ENCODE measurements at places on chromosomes 4 and X.

DNA sequence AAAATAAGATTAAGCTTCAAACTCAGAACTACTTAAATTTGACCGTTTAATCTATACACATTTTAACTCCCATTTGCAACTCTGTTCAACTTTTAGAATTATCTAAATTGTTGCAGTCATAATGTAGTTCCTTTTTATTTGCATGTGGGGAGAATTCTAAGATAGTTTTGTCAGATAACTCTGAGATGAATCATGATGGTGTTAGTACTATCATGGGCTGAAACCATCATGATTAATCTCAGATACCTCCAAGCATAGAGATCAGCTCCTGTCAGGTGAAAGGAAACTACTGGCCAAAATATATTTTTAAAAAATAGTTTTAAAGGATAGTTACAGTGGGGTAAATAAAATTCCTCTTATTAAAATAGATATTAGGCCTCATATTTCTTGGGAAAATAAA, 39.0 kb downstream of the FBXO8 start:
- DNase-seq: peak; percentile 22

DNA sequence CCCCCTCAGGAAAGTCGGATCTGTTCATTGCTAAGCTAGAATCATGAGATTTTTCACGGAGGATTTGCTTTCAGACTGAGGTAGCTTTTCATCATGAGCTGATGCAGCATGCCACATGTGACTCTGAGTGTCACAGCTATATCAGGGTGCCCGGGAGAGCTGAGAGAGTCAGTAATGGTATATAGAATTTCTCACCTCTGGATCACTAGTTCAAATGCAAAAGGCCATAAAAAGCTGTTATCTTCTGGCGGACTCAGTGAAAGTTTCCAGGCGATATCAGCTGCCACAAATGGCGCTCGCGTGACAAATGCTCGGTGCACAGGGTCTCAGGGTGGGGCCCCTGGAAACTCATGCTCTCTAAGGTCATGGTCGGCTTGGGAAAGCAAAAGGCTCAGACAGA, 150.1 kb downstream of the DHX15 start:
- DNase-seq: no peak

DNA sequence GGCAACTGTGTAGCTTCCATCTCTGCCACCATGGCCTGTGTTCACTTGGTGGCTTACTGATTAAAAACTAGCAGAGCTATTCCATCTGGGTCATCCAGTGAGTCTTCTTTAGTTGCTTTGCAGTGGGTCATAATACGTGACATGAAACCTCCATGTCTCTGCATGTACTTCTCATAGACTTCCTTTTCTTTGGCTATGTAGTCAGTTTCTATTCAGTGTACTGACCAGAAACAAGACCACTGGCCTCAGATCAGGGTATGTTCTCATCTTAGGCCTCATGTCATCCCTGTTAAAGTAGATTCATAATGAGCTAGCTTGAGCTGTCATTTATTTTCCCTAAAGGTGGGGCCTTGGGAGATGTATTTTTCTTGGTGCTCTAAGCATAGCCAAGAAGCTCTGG, 195.2 kb downstream of the CCNG2 start:
- DNase-seq: no peak

DNA sequence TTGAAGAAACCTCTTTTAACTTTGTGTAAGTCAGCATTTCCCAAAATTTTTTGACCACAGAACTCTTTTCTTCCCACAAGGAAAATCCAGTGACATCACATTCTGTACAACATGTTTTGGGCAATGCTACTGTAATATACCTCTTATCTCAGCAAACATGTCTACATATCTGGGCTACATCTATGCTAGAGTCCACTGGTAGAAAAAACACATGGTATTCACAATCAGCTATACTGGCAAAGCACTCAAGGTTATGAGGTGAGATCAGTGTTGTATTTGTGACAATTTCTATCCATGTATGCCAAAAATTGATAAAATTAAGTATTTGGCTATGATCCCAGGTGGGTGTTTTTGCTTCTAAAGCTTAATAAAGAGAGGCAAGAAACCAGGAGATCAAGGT, 98.0 kb downstream of the ATP11C start:
- no peak for DNase-seq

GRCh38 chr4:896216-896615, 35.9 kb downstream of the GAK start:
- no peak for DNase-seq

- DNase-seq: no peak
These were observed 1.7 kb downstream of the DOCK11 start for GRCh38 chrX:118497180-118497818.

GRCh38 chr4:94813221-94813620, 55.5 kb downstream of the BMPR1B start:
- DNase-seq: no peak

DNA sequence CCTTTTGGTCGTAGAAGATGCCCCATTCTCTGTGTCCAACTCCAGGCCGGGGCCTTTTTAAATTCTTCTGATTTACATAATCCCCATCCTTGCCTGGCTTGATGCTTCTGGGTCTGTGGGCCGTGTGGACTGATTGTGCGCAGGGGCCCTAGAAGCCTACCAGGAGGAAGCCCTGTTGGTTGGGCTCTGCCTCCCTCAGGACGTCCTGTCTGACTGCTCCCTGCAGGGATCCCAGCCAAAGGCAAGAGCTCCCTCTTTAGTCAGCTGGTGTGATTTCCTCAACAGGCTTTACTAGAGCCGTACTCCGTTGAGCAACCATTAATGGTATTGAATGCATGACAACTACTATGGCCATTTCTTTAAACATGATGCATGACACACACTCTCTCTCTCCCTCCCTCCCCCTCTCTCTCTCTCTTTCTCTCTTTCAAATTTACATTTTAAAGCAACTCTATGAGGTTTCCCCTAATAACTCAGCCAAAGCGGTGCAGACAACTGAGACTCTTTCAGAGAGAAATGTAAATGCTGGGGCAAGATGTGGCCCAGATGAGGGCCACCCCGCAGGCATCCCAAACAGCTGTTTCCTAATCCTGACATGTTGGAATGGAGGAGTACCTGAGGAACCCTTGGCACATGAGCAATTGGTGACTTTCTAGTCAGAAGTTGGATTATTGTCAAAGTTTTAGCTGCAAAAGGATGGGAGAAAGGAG, 117.3 kb downstream of the DRD5 start:
- no peak for DNase-seq

DNA sequence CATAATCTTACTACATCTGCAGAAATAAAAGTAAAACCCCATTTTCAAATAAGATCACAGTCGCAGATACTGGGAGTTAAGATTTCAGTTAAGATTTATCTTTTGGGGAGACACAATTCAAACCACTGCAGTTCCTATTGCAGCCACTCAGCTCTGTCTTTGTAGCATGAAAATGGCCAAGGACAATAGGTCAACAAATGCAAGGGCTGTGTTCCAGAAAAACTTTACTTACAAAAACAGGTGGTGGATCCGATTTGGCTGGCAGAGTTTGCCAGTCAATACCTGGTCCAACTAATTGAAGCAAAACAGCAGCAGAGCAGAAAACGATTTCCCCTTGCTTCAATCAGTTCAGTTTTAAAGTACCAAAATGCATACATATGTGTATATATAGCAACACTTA, 77.4 kb downstream of the TENM3 start:
- DNase-seq: no peak

- no peak for DNase-seq
These were observed 19.9 kb upstream of the TXK start for GRCh38 chr4:48153791-48154550.

- DNase-seq: no peak
These were observed 213.7 kb upstream of the PPARGC1A start for GRCh38 chr4:24103434-24104157.

DNA sequence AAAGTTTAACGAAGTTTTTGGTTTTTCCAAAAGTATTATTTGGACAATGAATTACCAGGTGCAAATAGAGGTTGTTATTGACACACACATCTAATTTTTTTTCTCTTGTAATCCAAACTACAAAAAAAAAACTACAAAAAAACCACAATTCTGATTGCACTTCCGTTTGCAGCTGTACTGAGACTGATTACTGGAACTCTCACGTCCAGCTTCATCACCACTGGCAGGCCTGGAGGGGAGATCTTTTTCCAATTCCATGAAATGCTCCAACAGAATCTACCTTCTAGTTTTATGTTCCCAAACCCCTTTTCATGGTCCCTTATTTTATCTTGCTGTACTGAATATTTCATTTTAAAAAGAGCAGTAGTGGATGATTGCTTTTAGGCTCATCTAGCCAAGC, 1118.3 kb downstream of the C4orf33 start:
- no peak for DNase-seq

DNA sequence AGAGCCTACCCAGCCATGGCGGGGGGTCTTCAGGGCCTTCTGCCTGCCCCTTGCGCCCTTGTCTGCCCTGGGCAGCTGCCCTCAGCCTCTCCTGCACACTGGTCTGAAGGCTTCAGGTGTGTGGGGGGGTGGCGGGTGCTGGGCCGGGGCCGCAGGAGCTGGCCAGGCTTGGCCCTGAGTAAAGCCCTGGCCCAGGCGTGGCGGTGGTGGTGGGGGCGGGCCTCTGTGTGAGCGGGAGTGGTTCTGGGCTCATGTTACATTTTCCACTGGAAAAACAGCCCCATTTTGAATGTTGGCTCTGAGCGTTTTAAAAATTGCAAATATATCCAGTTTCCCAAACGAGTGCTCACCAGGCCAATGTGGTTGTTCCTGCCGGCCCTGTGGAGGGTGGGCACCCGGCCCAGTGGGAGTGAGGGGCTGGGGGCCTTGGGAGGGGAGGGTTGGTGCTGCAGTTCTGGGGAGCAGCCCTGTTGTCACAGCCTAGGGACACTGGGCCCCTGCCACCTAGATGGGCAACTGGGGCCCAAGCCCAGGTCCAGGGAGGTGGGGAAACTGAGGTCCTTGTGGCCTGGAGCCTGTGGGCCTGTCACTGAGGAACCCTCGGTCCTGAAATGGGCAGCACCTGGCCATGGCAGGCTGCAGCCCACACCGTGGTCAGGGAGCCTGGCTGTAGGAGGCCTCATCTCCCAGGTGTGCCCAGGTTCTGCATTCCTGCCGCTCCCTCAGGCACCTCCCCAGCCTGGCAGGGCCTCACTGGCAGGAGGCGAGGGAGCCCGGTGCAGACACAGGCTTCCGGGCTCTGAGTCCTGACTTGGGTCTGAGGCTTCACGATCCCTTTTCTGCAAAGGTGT, 28.3 kb downstream of the FGFRL1 start:
- peak; percentile 9 for DNase-seq

GRCh38 chrX:71439420-71439819, 73.3 kb downstream of the TAF1 start:
- DNase-seq: no peak

DNA sequence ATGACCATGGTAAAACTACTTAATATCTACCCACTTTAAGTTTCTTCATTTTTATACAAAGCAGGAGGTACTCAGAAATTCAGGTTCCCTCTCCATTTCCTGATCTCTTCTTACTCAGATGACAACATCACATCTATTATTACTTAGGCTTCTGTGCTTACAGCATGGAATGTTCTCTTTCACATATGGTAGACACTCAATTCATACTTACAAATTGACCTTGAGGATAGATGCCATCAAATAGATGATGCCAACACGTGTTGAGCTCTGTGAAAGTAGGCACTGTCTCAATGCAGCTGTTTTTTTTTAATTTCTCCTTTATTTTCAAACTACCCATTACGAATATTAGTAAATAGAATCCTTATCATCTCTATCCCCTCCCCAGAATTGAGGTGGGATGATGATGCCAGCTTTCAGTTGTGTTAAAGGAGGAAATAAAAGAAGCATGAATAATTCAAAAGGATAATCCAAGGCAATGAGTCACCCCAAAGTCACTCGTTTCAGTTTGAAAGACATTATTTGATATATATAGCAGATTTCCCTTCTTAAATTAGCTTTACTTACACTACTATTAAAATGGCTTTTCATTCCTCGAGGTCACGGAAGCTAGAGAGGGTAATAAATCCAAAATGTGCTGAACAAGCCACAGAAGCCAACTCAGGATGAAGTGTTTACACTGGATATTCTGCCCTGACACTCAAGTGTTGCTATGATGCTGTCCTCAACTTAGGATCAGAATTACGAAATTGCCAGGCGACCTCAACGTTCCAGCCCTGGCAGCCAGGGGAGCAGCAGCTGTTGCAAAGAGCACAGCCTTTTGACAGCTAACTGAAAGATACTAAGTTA, 124.2 kb upstream of the EOLA2 start:
- peak; percentile 85 for DNase-seq

- no peak for DNase-seq
These were observed 286.9 kb downstream of the PACRGL start for GRCh38 chr4:20987191-20987590.

- DNase-seq: no peak
These were observed 4.1 kb upstream of the SOX3 start for GRCh38 chrX:140508958-140509357.

- no peak for DNase-seq
These were observed 61.8 kb downstream of the BMPR1B start for GRCh38 chr4:94819371-94820168.

- no peak for DNase-seq
These were observed 9.6 kb downstream of the CA5B start for GRCh38 chrX:15747626-15748173.

- DNase-seq: no peak
These were observed 50.8 kb downstream of the LRP2BP start for GRCh38 chr4:185344743-185345538.

DNA sequence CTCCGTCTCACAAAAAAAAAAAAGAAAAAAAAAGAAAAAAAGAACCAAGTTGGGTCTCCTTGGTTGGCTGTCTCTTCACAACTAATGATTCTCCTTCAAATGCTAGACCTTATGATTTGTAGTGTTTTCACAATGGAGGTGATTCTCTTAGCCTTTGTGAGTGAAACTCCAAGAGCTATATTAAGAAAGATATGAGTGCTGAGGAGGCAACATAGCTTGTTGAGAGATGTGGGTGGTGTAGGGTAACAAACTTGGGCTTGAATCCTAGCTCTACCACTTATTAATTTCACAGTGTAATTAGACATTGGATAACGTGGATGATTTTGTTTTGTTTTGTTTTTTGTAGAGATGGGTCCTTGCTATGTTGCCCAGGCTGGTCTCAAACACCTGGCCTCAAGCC, 10.4 kb upstream of the SEPTIN11 start:
- no peak for DNase-seq

- DNase-seq: peak; percentile 46
These were observed 31.9 kb downstream of the CBR4 start for GRCh38 chr4:168978001-168978700.
